ENCODE measurements at places on chromosomes 13 and 19.

DNA sequence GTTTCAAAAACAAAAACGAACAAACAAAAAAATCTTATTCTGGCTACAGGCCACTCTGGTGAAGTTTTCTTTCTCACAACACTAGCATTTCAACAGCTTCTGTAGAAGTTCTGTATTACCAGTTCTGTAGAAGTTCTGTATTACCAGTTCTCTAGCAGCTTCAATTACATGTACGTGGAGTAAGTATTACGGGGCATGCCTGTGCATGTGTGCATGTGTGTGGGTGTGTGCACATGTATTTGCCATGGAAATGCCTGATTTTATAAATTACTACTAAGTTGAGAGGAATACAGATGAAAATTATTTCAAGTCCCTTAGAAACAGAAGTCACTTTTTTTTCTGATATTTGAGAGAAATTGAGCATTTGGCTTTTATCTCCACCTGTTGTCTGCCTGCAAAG is 414.2 kb downstream of the FOXO1 start:
- DNase-seq, result no peak

- DNase-seq, result no peak
Measured at GRCh38 chr19:5424192-5424973, 30.8 kb upstream of the ZNRF4 start.

DNA sequence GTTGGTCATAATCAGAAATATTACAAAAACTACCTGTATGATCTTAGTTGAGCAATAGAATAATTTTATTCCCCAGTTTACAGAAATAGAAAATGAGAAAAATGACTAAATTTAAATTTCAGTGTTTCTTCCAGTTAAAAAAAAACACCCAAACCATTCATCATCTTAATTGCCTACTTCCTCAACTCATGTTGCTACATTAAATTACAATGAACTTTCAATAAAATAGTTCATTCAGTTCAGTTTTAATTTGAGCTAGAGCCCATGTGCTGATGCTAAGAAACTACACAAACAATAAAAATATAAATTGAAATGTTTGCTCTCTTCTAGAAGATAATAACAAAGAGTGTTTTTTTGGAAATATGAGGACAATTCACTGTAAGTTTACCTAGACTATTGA is 820.4 kb downstream of the SLITRK6 start:
- no peak for DNase-seq

- no peak for DNase-seq
Measured at GRCh38 chr13:48653472-48653939, at the start of gene CYSLTR2. TSS of gene CYSLTR2 (plus strand) at chr13:48653929. CDS start at chr13:48706818, 52,889 bp downstream.
